Astrocyte of the cerebellum (primary cell): ENCODE measurements at places on chromosomes 5 and 9.

DNA sequence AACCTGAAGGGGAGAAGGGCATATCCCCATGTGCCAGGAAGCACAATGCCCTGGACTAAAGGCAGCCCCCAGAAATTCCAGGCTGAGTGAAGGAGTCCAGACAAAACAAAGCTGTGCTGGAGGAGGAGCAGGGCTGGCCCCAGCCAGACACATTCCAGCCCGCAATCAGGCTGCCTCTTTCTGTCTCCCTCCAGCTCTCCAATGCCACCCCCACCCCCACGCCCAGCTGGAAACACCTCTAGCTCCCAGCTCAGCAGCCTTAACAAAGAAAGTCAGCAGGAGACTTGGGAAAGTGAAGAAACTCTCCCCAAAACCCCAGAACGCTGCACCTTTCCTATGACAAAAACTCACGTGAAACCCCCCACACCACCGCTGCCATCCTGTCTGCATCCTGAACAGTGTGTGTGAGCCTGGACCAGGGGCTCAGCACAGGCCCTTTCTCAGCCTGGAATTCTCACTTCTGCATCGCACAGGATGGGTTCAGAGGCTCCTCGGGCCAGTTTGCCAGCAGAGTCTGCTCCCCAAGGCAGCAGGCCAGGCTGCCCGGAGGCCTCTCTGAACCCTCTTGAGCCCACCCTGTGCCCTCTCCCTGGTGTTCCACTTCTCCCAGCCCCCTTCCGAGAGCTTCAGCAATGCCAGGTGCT lies 96.2 kb upstream of the ICE1 start:
- no peak for DNase-seq

DNA sequence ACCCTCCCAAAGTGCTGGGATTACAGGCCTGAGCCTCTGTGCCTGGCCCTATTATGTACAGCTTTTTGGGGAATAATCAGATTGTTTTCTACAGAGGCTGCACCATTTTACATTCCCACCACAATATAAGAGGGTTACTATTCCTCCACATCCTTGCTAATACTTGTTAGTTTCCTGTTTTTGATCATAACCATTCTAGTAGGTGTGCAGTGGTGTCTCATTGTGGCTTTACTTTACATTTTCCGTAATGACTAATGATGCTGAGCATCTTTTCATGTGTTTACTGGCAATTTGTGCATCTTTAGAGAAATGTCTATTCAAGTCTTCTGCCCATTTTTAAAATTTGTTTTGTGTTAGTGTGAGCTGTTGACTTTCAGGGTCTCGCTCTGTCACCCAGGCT lies 18.3 kb downstream of the PTPN3 start:
- no peak for DNase-seq

- DNase-seq = no peak
Measured at GRCh38 chr9:133737774-133738639, at the start of gene SARDH. SARDH (minus strand) TSS chr9:133738352; CDS start chr9:133734173, 4,179 bp downstream.

DNA sequence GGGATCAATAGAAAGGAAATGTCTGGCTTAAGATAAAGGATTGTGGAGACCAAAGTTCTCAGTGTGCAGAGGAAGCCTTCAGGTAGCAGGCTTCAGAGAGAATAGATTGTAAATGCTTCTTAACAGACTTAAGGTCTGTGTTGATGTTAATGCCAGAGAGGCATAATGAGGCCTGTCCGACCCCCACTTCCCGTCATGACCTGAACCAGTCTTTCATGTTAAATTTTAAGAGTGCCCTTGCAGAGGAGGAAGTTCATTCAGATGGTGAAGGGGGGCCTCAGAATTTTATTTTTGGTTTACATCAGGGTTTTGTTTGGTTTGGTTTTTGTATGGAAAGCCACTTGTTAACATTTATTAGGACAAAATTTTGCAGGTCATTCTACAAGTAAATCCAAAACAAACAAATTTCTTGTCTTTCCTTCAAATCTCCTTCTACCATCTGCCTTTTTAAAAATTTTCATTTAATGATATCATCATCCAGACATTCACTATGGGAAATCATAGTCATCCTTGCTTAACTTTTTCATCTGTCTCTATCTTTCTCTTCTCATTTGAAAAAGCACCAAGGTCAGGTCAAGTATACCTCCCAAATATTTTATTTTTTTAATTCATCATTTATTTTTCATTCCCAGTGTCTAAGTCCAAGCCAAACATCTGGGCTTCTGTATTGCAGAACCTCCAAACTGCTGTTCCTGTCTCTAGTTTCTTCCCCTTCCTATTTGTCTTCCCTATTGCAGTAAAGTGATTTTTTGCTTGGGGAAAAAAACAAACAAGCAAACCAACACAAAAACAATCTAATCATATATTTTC lies 6.9 kb upstream of the ABCA1 start:
- no peak for DNase-seq

DNA sequence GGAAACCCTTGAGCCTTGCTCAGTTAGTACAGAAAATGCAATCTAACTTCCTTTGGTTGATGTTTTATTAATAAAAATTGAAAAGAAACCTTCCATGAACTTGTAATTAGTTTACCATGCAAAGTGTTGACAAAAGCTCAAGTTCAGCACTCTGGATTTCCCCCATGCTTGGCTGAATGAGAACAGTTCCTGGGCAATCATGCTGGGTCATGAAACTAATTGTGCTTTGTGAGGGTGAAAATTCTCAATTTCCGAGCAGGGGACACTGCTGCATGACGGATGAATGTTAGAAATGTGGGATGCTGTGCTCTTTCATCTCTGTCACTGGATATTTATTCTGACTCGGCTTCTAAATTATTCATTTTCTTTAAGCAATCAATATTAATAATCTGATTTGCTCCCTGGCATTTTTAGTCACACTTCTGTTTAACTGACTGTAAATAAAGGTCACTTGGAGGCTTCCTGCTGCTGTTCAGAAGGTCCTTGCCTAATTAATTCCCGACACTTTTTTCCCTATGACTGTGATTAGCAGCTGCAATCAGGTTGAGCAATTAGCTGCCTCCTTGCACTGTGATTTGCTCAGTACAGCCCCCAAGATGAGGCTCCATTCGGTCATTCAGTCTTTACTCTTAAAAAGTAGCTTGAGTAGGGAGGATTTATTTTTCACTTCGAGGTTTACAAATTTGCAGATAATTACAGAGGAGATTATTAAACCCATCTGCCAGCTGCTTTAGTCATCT lies 678.1 kb upstream of the ZNF608 start:
- DNase-seq = no peak

GRCh38 chr9:27489087-27489876 lies 34.8 kb upstream of the IFNK start:
- no peak for DNase-seq

DNA sequence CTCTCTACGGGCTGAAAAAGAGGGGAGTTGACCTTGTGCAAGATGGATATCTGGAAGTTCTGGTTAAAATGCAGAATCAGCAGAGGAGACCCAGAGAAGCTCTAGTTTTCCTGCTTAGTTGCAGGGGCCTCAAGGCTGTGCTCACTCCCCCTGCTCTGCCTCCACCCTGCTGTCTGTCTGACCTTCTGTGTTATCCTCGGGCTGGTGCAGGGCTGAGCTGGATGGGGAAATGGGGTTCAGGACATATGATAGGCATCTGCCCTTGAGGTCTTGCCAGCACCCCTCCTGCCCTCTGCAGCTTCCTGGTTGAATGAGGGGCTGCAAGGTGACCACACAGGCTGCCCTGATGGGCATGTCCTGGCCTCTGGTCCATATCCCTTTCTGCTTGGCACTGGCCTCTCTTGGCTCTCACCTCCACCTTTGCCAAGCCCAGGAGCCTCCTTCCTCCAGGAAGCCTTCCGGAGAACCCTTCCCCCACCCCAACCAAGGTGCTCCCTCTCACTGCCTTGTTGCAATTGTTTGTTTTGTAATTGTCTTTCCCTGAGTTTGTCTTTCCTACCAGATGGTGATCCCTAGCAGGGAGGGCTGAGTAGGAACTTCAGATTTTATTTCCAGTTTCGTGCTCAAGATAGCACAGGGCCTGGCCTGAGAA lies 1.3 kb downstream of the TMEM268 start:
- no peak for DNase-seq
